ENCODE measurements at places on chromosomes 12 and 14.
A peak's percentile ranks its signal among the peaks of the same experiment; 100 is the strongest.

GRCh38 chr14:63468294-63468693 is 74.9 kb downstream of the PPP2R5E start:
- no peak for DNase-seq
- H3K36me3 ChIP-seq: no peaks in the 10 kb centered on the region
- H3K4me3 ChIP-seq: no peak overlapping the region
- no peaks in the 10 kb centered on the region for H3K27me3 ChIP-seq
- H3K27ac ChIP-seq: no peak overlapping the region

DNA sequence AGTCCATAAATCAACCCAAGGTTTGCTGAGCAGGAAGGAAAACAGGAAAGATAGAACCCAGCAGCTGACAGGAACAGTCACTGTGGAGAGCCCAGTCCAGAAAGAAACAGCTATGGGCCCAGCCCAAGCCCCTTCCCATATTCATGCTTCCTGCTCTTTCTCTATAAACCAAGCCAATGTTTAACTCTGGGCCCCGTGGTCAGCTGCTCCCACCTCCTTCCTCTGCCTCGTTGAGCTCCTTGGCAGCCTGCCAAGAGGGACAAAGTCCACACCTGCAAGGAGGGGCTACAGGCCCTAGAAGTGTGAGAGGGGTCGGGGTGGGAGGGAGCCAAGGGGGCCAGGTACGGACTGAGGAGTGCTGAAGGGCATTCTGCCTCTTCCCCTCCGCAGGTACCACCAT is 10.0 kb downstream of the SLC6A13 start:
- no peak overlapping the region for H3K4me3 ChIP-seq
- peaks cover 50% of the 10 kb centered on the region for H3K27me3 ChIP-seq
- H3K4me1 ChIP-seq: no peaks in the 10 kb centered on the region

GRCh38 chr12:2999265-2999841 is 40.2 kb downstream of the TEAD4 start:
- H3K4me1 ChIP-seq: no peaks in the 10 kb centered on the region
- H3K4me3 ChIP-seq: no peak overlapping the region
- no peaks in the 10 kb centered on the region for H3K36me3 ChIP-seq
- no peaks in the 10 kb centered on the region for H3K27me3 ChIP-seq
- no peak overlapping the region for H3K27ac ChIP-seq

GRCh38 chr12:132154941-132155770 is 10.9 kb downstream of the NOC4L start:
- no peak overlapping the region for H3K27ac ChIP-seq
- DNase-seq: no peak
- H3K4me3 ChIP-seq: no peak overlapping the region

- DNase-seq: no peak
- H3K4me3 ChIP-seq: no peak overlapping the region
- H3K36me3 ChIP-seq: peaks cover 4% of the 10 kb centered on the region
- H3K4me1 ChIP-seq: no peaks in the 10 kb centered on the region
Observed at GRCh38 chr14:77290705-77291104, 19.7 kb upstream of the NGB start.

- no peaks in the 10 kb centered on the region for H3K27me3 ChIP-seq
- peak overlapping the region; percentile 89 for H3K27ac ChIP-seq
- DNase-seq: no peak
- peaks cover 48% of the 10 kb centered on the region for H3K4me1 ChIP-seq
- H3K4me3 ChIP-seq: peak overlapping the region; percentile 32
Observed at GRCh38 chr14:68787092-68787992, 5.5 kb downstream of the ZFP36L1 start.

DNA sequence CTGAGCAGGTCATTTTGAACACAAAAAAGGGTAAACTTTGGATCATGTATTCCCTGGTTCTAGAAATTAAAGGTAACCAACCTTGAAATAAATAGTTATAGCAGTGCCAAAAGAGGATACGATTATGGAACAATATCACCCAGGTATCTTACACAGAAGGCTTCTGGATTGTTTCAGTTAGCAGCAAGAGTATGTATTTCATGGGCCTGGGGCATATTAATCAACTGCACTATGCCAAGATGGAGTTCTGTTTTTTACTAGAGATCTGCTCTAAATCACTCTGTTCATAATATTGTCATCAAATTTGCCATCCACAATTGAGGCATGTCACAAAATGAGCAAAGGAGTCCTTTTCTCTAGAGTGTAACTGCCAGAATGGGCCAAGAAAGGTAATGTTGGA is 357.1 kb downstream of the RAD51B start:
- no peaks in the 10 kb centered on the region for H3K27me3 ChIP-seq
- H3K36me3 ChIP-seq: peaks cover 8% of the 10 kb centered on the region
- H3K4me3 ChIP-seq: no peak overlapping the region
- DNase-seq: no peak
- peaks cover 11% of the 10 kb centered on the region for H3K4me1 ChIP-seq

- H3K27ac ChIP-seq: no peak overlapping the region
- H3K36me3 ChIP-seq: peaks cover 18% of the 10 kb centered on the region
- H3K4me3 ChIP-seq: no peak overlapping the region
- H3K4me1 ChIP-seq: peaks cover 9% of the 10 kb centered on the region
- H3K27me3 ChIP-seq: no peaks in the 10 kb centered on the region
Observed at GRCh38 chr14:95101736-95102679, 55.3 kb downstream of the DICER1 start.

DNA sequence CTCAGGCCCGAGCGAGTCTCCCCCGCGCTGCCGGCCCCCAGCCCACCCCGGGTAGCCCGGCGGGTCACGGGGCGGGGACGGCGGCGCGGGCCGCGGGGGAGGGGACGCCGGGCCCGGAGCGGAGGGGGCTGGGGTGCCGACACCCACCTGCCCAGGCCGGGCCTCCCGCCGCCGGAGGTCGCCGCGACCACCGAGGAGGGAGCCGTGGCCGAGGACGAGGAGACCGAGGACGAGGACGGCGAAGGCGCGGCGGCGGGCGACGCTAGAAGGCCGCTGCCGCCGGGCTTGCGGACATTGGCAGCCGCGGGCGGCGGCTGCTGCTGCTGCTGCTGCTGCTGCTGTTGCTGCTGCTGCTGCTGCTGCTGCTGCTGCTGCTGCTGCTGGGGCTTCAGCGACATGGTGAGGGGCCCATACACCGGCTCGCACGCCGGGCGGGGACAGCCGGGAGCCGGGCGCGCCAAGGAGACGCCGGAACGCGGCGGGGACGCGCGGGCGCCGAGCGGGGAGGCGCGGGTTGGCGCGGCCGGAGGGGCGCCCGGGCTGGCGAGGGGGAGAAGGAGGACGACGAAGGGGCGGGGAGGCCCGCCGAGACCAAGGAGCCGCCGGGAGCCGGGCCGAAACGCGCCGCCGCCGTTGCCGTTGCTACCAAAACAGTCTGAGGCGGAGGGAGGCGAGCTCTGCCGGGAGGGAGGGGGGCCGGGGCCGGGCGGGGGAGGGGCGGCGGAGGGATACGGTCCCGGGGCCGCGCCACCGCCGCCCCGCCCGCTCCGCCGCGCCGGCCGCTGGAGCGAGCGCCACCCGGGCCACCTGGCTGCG is at the start of gene ATXN2:
ATXN2 (minus strand) TSS at position 679 of the 816 bp plus-strand sequence; CDS start at position 398, 281 bp downstream.
- no peaks in the 10 kb centered on the region for H3K36me3 ChIP-seq
- peaks cover 22% of the 10 kb centered on the region for H3K4me1 ChIP-seq

Data from naive B cell (primary cell).